ENCODE measurements at places on chromosomes 4 and X.

GRCh38 chrX:96837808-96838207, 45.9 kb upstream of the RPA4 start:
- no peak for DNase-seq

GRCh38 chrX:146456058-146456457, 353.5 kb upstream of the CXorf51B start:
- no peak for DNase-seq

- no peak for DNase-seq
These were observed 11.2 kb downstream of the FAM9C start for GRCh38 chrX:13033193-13033592.

GRCh38 chr4:7890635-7891393, 48.8 kb downstream of the AFAP1 start:
- DNase-seq = peak; percentile 71

GRCh38 chrX:153590961-153591956, 7.7 kb downstream of the CCNQ start:
- DNase-seq = no peak

DNA sequence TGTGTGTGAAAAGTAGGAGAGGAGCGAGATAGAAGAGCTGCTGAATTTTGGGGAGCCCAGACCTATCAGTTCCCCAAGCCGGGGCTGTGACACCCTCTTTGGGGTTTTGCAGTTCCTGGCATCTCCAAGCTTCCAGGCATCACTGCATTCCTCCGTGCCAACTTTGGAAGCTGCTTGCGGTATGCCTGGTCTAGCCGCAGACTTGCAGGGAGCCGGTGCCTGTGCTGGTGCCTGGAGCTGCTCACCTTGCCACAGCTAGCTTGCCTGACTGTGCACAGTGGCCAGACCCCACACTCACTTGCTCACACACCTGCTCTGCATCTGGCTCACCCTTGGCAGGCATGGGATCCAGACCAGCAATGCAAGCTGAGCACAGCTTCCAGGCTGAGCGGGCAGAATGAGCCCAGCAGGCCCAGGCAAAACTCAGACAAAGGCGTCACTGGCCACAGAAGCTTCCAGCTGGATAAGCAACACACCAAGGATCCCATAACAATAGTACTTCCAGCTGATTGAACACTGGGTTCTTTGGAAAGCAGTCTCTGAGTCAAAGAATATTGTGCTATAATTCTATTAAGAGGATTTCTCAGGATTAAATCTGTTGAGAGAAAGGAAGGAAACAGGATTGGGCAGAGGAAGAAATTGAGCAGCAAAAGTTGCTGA, 390.9 kb downstream of the TEX13C start:
- DNase-seq = no peak

GRCh38 chrX:78595901-78596502, 63.1 kb downstream of the RTL3 start:
- peak; percentile 5 for DNase-seq

DNA sequence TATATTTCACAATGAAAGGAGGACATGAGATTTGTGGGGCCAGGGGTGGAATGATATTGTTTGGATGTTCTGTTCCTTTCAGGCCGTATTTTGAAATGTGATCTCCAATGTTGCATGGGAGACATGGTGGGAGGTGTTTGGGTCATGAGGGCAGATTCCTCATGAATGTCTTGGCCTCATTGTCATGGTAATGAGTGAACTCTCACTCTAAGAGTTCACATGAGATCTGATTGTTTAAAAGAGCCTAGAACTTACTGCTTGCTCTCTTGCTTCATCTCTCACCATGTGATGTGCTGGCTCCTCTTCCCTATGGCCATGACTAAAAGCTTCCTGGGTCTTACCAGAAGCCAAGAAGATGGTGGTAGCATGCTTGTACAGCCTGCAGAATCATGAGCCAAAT, 1183.0 kb downstream of the TECRL start:
- no peak for DNase-seq

- DNase-seq = no peak
These were observed 43.7 kb upstream of the MAOA start for GRCh38 chrX:43612400-43612799.

GRCh38 chr4:127781300-127782024, 660 bp upstream of the HSPA4L start:
- peak; percentile 85 for DNase-seq

DNA sequence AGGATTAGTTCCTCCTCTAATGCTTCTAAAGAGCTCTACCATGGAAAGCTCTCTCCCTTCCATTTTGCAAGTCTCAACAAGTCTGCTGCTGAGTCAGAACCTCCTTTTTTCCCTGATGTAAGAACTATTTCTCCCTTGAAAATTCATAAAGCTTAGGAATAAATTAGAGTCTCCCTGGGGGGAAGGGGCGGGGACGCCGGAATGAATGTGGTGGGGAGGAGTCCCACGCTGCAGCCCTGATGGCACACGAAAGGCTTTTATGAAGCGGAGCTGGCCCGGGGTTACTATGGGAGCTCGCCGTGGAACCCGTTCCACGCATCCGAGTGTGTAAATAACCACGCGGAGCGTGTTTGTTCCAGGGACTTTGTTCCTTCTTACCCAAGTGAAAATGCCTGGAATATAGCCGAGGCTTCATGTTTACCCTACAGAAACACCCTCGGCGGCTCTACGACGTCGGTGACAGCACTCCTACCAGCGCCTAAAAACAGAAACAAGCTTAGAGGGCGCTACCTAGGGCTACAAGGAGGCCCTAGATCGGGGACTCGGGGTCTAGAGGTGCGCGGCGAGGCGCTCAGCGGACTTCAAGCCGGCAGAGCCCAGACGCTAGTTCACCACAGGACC, 923 bp upstream of the CPEB2 start:
- DNase-seq = peak; percentile 95

DNA sequence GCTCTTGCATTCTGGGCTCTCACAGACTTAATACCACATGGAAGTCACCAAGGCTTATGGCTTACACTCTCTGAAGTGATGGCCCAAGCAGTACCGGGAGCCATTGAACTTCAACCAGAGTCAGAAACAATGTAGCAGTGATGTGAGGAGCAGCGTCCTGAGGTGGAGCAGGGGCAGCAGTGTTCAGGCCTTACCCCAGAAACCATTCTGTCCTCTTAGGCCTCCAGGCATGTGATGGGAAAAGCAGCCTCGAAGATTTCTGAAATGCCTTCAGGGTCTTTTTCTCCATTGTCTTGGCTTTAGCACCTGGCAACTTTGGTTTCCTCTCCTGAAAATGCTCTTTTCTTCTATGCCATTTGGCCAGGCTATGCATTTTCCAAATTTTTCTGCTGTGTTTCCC, 22.8 kb upstream of the PIN4 start:
- DNase-seq = no peak

DNA sequence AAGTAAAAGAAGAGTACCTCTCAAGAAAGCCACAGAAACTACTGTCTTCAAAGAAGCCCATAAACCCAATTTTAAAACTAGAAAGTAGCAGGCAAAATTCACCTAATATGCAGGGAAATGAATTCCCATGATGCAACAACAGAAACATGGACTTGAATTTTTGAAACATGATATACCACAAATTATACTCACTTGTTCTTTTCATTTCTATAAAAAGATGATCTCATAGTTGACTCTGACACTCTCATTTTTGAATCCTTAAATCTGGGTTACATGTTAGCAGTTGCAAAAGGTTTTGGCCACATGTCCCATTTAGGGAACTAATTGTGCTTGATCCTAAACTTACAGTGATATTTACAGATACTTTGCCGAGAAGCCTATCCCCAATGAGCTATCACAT, 1130.8 kb downstream of the FAT4 start:
- DNase-seq = no peak

DNA sequence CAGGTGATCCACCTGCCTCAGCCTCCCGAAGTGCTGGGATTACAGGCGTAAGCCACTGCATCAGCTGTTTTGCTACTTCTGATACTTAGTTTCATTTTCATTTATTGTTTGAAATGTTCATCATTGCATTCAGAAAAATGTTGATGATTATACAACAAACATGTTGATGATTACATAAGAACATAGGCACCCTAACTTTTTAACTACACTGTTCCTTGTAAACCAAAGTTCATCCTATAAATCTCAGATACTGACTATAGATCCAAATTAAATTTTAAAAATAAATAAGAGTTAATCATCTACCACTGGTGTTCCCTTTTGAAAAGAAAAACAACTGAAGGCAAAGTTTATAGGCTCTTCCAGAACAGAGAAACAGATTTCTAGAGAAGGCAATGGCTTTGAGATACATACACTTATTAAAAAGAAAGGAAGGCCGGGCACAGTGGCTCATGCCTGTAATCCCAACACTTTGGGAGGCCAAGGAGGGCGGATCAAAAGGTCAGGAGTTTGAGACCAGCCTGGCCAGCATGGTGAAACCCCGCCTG, 23.4 kb downstream of the TRIM75 start:
- no peak for DNase-seq

DNA sequence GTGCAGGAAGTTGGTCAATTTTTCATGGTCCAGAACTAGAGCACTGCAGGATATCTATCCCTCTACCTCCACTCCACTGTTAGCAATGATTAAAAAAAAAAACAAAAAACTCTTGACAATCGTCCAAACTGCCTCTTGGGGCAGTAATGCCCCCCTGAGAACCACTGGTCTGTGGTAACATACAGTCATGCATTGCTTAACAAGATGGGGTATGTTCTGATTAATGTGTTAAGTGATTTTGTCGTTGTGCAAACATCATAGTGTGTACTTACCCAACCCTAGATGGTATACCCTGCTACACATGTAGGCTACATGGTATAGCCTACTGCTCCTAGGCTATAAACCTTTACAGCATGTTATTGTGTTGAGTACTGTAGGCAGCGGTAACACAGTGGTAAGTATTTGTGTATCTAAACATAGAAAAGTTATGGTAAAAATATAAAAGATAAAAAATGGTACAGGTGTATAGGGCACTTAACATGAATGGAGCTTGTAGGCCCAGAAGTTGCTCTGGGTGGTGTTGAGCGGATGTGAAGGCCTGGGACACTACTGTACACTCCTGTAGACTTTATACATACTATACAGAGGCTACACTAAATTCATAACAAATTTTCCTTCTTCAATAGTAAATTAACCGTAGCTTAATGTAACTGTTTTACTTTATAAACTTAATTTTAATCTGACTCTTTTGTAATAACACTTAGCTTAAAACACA, 34.1 kb downstream of the ART3 start:
- peak; percentile 16 for DNase-seq

- DNase-seq = no peak
These were observed at the start of gene XK for GRCh38 chrX:37685381-37686359. Gene XK (plus strand): TSS chrX:37685791. CDS start chrX:37685962, 171 bp downstream.

DNA sequence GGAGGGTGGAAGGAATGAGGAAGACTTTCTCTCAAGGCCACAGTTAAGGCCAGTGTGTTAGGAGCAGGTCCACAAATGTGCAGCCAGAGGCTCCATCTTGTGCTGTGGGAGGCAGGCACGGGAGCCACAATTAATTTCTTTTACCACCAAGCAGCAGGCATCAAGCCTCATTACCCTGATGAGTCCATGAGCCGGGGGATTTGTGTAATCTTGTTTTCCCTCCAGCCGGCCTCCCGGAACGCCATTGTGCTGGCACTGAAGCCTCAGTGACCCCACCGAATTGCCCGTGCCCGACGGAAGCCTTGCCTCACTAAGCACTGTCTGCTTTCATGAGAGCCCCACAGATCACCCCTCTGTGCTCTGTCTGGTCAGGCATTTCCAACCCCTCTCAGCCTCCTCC, 154.7 kb upstream of the STX18 start:
- DNase-seq = no peak

GRCh38 chr4:24114919-24115500, 225.2 kb upstream of the PPARGC1A start:
- DNase-seq = no peak

- no peak for DNase-seq
These were observed 68.2 kb downstream of the ARHGAP10 start for GRCh38 chr4:147799986-147800555.

- DNase-seq = peak; percentile 11
These were observed 50.4 kb upstream of the PTPN13 start for GRCh38 chr4:86543560-86544309.

DNA sequence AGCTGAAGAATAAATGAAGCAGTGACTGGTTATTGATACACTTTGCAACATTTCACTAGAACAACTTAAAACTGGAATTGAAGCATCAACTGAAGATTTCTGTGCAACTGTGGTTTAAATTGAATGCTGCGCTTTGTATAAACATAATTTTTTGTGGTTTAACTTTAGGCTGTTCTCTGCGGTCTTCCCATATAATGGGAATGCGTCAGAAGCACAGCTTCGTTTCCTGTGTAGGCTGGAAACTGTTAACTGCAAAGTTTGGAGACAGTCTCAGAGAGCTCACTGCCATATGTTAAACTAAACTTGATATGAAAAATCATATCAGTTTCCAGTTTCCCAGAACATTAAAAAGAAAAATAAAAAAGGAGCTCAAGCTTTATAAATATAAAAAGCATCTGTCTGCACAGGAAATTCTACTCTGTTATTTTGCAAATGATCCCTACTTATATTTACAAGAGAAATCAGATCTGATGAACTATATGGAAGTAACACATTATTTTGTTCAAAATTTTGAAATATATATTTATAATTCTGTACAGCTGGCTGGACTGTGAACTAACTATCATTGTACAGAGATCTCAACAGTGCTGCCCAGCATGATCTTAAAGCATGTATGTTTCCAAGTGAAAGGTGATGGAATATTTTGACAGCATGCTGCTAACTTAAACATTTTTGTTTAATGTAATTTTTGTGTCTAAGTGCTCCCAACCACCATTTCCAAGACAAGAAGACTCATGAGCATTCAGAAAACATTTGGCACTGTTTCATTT, 139.9 kb downstream of the NDST3 start:
- DNase-seq = peak; percentile 87

GRCh38 chr4:7243609-7244330, 51.4 kb downstream of the SORCS2 start:
- no peak for DNase-seq

- DNase-seq = no peak
These were observed 1.3 kb downstream of the AMER1 start for GRCh38 chrX:64204252-64204651.

DNA sequence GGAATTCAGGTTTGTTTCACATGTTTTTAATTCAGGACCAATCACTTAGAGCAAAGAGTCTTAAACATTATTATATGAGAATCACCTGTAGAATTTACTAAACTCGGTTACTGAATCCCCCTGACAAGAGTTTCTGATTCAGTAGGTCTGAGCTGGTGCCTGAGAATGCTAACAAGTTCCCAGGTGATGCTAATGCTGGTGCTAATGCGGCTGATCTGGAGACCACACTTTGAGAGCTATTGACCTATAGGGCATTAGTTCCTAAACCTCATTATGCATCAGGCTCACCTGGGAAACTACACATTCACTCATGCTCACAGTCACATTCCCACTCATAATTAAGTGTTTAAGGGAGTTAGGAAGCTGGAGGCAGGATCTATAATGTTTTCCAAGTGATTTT, 36.1 kb upstream of the NUDT6 start:
- no peak for DNase-seq
